Cerebellar cortex (tissue), 1 donor: ENCODE measurements at places on chromosomes 11 and 22.
A peak's percentile ranks its signal among the peaks of the same experiment; 100 is the strongest.

DNA sequence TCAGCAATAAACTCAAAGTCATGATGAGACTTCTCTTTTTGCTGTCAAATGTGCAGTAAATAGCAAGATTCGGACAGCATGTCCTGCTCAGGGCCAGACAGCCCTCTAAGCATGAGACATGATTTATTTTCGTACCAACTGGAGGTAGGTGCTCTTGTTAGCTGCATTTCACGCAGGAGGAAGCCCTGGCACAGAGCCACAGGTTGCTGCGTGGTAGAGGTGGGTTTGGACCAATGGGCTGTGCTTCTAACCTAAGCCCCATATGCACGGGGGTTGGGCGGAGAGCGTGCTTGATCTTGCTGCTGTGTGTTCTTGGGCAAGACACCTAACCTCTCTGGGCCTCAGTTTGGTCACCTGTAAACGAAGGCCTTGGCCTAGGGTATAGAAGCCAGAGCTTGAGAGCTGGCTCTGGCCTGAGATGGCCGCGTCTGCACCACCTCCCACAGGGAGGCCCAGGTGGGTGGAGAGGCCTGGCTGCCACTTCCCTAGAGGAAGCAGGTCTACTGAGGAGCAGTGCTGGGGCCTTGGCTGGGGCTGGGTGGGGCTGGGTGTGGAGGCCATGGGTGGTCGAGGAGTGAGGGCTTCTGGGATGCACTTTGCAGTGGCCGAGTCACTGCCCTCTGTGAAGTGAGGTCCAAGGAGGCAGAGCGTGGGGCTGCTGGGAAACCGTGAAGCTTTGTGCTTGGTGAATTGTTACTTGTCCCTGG, 38.5 kb upstream of the GRAMD4 start:
- DNase-seq, result no peak

DNA sequence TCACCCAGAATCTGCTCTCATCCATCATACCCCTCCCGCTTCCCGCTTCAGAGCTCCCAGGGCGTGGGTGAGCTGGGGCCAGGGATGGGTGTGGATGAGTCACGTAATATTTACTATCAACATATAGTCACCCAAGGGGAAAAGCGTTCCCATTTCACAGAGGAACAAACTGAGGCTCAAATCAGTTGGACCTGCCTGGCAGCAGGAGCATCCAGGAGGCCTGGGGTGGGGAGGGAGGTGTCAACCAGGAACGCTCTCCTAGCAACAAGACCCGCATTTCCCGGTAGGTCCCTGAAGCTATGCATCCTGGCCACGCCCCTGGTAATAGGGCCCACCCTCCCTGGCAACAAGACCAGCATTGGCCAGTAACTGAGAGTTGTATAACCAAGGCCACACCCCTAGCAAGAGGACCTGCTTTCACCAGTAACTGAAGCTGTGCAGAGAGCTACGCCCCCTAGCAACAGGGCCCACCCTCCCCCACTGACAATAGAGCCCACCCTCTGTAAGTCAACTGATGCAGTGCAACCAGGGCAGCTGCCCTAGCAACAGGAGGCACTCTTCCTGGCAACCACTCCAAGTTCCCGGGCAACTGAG, 32.7 kb upstream of the TXNRD2 start:
- DNase-seq, result peak; percentile 88

- DNase-seq, result no peak
Observed at GRCh38 chr11:65869643-65870306, 2.8 kb downstream of the EFEMP2 start.

DNA sequence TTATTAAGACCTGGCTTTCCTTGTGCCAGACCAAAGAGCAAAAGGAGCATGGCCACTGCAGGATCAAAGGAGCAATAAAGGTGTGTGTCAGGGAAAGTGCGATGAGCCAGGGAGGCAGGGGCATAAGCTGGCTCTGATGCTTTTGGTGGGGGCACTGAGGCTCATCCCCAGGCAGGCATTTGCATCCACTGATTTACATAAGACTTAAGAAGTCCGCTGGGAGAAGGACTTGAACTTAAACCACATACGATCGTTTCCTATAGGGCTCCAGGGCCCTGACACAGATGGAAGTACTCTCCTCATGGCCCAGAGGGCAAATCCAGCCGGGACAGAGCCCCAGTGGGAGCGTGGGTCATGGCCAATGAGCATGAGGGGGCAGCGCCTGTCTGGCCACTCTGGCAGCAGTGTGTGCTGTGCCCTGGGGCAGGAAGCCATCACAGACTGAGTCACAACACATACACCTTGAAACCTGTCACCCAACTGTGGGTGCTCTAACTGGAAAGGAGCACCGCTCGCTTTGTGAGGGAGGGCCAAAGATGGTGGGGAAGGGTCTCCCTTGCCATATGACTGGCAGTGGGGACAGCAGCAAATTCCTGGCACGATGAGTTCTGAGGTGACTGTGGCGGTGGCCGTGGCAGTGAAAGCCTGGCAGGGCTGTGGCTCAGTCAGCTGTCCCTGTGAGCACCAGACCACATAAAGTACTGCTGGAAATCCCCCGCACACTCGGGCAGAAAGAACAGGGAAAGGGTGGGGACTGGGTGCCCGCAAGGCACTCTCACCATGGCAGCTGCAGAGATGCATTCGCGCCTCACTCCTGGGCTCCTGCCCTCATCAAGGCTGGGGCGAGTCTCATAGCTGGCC, 79.4 kb upstream of the LMO1 start:
- no peak for DNase-seq
